Thyroid gland (tissue), 4 donors: ENCODE measurements at places on chromosomes 2 and 18.
A peak's percentile ranks its signal among the peaks of the same experiment; 100 is the strongest.

- DNase-seq: no peak
Measured at GRCh38 chr2:151475071-151475470, 65.4 kb downstream of the RIF1 start.

- DNase-seq: no peak
Measured at GRCh38 chr2:160068906-160069305, 6.5 kb upstream of the PLA2R1 start.

DNA sequence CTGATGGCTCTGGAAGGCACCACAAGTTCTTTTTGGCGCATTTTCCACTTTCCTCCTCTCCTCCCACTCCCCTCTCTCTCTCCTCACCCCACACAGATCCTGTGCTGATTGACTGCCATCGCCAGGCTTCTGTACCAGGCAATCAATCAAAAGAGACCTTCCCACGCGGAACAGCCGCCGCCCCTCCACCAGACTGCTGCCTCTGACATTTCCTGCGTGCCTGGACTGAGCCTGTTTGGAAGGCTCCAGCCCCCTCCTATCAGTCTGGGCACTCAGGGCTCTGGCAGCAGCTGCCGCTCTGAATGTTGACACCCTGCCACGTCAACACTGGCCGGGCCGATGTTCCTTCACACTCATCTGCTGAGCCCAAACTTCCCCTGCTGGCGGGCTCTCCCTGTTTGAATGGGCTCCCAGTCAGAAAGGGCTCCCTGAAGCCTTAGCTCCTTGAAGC lies 467.7 kb downstream of the EPHA4 start:
- DNase-seq: peak; percentile 66

DNA sequence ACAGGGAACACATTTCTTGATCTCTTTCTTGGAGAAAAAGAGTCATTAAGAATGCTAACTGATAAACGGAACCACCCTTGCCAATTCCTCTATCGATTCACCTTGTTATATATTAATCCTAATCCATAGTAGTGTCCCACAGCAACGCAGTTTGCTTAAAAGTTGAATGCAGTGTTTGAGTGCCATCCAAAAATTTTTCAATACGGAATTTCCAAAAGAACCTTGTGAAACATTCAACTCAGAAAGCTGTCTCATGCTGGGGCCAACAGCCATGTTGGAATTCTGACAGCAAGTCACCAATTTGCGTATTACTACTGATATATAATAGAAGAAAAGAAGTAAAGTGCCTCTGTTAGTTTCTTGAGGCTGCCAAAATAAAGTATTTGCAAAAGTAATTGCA lies 42.3 kb downstream of the ANXA4 start:
- no peak for DNase-seq

- DNase-seq: no peak
Measured at GRCh38 chr2:11559786-11560155, 25.9 kb downstream of the GREB1 start.

DNA sequence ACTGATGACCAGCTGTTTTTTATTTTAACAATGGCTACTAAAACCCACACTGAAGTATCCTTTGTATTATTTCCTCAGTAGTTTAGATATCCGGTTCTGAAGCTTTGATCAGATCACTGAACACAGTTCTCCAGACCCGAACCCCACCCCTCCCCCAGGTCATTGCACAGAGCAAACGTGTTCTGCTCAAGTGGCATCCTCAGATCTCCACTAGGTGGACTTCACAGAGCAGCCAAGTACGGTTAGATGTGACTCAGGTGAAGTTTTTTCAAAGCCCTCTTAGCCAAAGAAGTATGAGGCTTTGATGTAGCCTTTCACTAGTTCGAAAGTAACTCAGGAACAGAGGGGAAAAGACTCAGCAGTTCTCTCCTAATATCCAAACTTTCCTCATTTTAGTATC lies 142.7 kb upstream of the NRP2 start:
- DNase-seq: peak; percentile 59

DNA sequence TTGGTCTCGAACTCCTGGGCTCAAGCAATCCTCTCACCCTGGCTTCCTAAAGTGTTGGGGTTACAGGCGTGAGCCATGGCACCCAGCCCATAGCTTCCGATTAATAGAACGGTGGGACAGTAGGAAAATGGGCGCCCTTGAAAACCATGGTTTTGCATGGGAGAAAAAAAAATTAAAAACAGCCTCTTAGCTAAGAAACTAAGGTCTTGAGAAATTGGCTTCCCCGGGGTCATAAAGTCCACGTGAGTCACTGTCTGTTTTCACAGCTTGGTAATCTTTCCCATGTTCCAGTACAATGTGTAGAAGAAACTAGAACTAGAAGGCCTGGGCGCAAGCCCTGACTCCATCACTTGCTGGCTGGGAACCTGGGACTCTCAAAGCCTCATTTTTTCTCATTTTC lies 20.7 kb downstream of the B3GNT2 start:
- no peak for DNase-seq

DNA sequence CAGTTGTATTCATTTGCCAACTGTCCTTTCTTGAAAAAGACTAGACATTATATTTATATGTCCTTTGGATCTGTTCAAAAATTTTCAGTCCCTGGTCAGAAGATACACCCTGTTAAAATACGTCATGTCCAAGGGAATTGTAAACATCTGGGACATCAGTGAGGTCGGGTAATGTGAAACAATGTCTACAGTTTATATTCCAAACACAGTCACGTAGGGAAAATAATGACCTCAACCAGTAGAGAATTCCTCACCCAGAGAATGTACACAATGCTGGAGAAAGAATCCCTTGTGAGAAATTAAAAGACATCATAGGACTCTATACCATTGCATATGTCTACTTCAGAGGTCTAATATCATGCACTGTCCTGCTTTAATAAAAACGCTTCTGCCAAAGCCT lies 888.0 kb upstream of the CHAC2 start:
- DNase-seq: no peak

- no peak for DNase-seq
Measured at GRCh38 chr2:95505222-95505621, 20.7 kb upstream of the TRIM43B start.

DNA sequence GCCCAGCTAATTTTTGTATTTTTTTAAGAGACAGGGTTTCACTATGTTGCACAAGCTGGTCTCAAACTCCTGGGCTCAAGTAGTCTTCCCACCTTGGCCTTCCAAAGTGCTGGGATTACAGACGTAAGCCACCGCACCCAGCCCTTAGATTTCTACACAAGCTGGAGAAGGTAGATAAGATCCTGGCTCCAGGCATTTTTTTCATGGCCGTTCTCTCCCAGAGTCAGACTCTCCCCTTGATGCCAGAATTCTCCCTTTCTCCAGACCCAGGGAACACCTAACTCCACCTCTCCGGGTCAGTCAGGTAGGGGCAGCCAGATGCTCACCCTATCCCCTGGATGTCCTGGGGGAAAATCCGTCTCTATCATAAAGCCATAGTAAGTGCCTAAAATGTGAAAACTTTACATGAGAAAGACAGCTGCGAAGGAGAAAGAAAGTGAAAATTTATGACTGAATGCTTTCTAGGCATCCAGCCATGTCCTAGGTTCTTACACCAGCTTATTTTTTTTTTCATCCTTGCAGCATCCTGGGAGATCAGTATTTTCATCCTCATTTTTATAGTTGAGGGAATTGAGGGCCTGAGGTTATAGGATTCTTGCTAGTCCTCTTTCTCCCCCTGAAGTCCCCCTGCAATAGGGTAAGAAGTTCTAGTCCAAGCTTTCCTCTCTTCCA lies 16.3 kb downstream of the SIX3 start:
- DNase-seq: no peak

GRCh38 chr2:178202927-178203326 lies 8.6 kb downstream of the OSBPL6 start:
- DNase-seq: no peak
